ENCODE measurements at places on chromosomes 6 and 20.
A peak's percentile ranks its signal among the peaks of the same experiment; 100 is the strongest.

GRCh38 chr20:48926267-48926666 is 4.8 kb downstream of the ARFGEF2 start:
- no peak for DNase-seq

DNA sequence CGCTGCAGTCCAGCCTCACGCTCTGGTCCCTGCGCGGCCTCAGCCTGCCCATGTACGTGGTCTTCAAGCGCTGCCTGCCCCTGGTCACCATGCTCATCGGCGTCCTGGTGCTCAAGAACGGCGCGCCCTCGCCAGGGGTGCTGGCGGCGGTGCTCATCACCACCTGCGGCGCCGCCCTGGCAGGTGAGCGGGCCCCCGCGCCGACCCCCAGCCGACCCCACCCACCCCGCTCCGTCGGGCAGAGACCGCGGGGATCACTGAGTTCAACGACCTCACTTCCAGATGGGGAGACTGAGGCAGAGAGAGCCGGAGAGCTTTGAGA is 545 bp downstream of the SLC35D3 start:
- peak; percentile 79 for DNase-seq

DNA sequence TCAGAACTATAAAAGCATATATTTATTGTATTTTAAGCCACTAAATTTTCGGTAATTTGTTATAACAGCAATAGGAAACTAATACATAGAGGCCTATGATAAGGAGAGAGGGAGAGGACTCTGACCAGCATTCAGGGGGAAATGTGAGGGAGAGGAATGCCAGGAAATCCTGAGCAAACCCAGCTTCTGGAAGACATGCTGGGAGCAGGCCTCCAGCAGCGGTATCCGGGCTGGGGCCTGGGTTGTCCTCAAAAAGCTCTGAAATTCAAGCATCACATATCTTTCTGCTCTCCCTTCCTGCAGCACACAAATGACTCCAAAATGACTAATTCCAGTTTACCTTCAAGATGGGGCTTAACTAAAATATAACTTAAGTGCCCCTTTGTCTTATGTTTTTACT is 33.4 kb upstream of the RIMS1 start:
- peak; percentile 4 for DNase-seq

DNA sequence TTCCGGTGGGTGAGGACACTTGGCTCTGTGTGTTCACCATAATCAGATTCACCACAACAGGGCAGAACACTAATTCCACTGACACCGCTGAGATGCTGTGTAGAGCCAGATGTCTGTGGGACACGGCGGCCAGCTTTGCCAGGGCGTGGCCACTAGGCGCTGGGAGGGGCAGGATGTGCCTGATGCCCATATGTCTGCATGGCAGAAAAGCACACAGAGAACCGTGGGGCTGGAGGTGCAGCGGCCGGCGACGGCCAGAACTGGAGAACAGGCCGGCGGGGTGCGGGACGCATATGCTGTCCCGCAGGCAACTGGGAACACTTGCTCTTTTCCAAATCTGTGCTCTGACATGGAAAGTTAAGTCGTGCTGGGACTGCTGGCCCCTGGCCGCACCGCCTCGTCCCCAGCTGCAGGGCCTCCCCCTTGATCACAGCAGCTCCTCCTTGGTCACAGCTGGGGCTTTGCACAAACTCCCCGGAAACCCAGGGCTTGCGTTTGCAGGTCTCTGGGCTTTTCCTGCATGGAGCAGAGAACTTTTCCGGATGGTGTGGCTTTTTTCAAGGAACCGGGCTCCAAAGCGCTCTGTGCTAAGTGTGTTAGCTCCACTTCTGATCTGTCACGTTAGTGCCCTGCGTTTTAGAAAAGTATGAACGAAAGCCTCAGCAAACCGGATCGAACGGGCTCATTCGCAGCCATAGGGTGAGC is 31.1 kb downstream of the NTSR1 start:
- no peak for DNase-seq

DNA sequence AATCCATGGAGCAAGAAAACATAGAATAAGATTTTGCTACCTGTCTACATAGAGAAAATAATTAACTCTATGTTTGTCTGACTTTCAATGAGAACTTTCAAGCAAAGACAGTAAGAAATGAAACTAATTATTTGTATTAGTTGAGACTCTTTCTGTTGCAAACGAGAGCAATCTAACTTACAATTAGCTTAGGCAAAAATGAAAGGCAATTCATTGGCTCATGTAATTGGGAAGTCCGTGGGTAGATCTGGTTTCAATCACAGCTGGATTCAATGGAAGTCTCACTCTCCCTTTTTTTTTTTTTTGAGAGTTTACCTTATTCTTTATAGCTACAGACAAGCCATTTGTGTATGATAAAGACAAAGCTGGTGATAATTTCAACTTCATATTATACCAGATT is 68.2 kb upstream of the STXBP5 start:
- DNase-seq, result peak; percentile 74

GRCh38 chr6:39812853-39813533 is 20.8 kb downstream of the DAAM2 start:
- no peak for DNase-seq

DNA sequence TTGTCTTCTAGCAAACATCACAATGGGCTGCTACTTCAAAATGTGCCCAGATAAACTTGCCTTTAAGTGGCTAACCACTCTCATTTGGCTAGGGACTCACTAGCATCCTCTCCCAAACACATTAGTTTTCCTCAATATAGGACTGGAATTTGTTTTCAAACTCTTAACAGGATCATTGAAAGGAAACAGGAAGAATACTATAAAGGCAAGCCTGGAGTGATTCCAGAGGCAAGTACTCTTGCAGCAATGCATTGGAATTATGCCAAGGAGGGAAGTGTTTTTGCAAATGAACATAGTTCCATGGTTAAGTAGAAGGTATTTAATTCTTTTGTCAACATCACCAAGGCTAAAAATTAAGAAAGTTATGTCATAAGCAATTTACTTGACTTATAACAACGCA is 12.2 kb downstream of the EPHA7 start:
- DNase-seq, result peak; percentile 95

DNA sequence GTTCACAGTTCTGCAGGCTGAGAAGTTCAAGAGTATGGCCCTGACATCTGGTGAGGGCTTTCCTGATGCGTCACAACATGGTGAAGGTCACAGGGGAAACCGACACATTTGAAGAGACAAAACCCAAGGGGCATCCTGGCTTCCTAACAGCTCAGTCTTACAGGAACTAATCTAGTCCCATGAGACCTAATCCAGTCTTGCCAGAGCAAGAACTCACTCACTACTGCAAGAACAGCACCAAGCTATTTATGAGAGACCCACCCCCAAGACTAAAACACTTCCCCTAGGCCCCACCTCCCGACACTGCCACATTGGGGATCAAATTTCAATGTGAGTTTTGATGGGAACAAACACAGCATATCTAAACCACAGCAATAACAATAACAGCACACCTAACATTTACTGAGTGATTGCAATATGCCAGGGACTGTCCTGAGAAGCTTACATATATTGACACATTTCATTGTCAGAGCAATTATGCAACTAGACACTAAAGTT is 46.6 kb downstream of the TPBG start:
- DNase-seq, result peak; percentile 54

- no peak for DNase-seq
Observed at GRCh38 chr6:148140772-148141557, 201.7 kb upstream of the SASH1 start.

- DNase-seq, result no peak
Observed at GRCh38 chr20:5686384-5687105, 63.7 kb upstream of the SHLD1 start.

DNA sequence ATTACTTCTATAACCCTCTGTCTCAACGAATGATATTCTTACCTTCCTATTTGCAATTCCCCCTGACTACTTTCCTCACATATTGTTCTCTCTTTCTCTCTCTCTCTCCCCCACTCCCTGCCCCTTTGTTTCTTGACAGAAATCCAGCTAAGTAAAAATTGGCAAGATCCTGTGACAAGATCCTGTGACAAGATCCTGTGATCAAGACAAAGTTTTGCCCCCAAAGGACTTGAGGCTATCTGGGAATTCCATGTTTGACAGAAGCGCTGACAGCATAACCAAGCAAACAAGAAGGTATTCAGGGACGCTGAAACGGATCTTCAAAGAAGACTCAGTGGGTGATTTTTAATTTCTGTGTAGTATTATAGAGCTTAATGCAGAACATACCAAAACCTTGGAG is 5.5 kb upstream of the HBS1L start:
- no peak for DNase-seq

Measured in NCI-H69 (cell line).